Neural progenitor cell (in vitro differentiated cells): ENCODE measurements at places on chromosomes 2 and 18. TPM values are rescaled to one million over a fixed set of nuclear protein-coding genes. Genes with fewer than 3 reads are reported as not detected.

DNA sequence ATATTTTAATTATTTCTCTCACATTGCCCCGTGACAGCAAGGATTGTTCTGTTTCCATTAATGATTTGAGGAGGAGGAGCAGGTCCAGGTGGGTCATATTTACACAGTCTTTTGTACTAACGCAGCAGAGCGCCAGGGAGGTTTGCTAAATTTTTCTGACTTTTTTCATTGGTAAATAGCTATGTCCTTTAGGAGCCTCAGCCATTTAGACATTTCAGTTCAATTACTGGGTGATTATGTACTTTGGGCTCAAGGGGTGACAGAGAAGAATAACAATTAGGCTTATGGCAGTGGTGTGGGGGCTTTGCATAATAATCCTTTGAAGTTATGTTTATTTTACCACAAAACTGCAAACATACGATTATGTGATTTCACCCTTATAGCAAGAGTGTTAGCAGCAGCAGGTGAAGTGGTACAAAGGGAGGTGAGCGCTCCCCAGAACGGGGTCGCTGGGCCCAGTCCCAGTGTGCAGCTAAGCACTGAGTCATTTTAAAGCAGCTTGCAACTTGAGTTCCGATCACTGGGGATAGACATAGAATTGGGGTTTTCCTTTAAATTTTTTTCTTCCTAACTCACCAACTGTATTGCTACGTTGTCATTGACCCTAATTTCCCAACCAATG, 80.3 kb downstream of the TSHZ1 start:
- no peaks in the 10 kb centered on the region for H3K4me1 ChIP-seq
- H3K27ac ChIP-seq: no peak overlapping the region
- H3K27me3 ChIP-seq: no peaks in the 10 kb centered on the region
- no peak overlapping the region for H3K4me3 ChIP-seq
- DNase-seq: no peak
- H3K36me3 ChIP-seq: no peaks in the 10 kb centered on the region

GRCh38 chr2:69694894-69695849, 46.8 kb upstream of the ANXA4 start:
- no peaks in the 10 kb centered on the region for H3K36me3 ChIP-seq
- H3K4me1 ChIP-seq: no peaks in the 10 kb centered on the region
- no peak overlapping the region for H3K4me3 ChIP-seq
- no peaks in the 10 kb centered on the region for H3K27me3 ChIP-seq
- no peak overlapping the region for H3K27ac ChIP-seq

DNA sequence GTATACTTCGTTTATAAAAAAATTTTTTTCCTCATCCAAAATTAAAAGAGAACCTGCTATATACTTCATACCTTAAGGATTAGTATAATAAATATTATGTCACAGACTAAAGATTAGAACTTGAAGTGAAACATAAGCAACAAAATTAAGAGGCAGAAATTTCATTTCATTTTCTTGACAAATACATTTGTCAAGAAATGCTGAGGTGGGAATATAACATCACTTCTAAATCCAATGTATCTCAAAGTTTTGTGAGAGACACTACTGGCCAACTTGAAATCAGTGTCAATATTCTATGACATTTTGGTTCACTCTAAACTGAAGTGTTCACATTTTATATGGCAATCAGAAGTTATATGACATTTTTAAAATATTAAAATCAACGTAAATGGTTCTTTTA, 43.8 kb downstream of the SCRN3 start:
- H3K4me3 ChIP-seq: no peak overlapping the region
- no peaks in the 10 kb centered on the region for H3K27me3 ChIP-seq
- no peak for DNase-seq
- no peaks in the 10 kb centered on the region for H3K36me3 ChIP-seq
- H3K27ac ChIP-seq: no peak overlapping the region

DNA sequence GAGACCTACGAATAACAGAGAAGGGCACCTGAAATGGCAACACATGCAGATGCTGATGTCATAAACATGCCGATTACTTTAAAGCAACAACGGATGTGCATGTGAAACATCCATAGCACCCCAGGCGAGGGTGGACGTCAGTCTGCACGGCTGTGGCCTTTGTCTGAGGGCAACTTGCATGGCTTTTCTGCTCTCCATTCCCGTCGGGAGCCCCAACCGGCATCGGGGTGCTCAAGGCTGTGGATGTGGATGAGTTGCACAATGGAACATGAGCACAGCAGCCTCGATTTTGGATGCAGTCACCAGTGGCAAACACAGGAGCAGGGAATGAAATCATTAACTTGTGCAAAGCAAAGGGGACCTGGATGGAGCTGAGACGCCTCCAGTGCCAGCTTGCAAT, 298.2 kb upstream of the SALL3 start:
- H3K4me1 ChIP-seq: peaks cover 8% of the 10 kb centered on the region
- H3K36me3 ChIP-seq: no peaks in the 10 kb centered on the region
- H3K27ac ChIP-seq: no peak overlapping the region
- DNase-seq: no peak
- no peaks in the 10 kb centered on the region for H3K27me3 ChIP-seq

DNA sequence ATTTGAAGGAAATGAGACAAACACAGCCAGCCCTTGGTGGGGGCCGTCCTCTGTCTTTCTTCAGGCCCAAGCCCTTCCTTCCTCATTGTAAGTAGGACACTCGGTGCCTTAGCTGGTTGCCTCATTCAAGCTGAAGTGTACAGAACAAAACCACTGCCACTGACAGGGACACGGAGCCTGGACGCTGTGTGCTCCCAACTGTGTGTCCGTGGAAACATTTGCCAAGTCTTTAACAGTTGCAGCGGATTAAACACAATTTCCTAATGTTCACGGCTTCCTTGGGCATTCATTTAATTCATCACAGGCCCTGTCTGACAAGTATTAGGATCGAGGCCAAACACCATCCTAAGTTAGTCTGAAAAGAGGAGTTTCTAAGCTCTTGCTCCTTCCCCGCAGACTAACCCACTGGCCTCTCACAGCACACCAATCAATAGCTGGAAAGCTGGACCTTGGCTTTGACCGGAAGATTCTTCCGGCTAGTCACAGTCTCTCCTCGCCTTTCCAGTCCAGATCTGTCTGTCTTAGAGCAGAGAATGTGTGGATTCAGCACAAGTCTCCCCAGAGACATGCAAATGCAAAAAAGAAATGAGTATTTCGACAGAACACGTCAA, 68.7 kb upstream of the ACSL3 start:
- no peak for DNase-seq
- H3K4me3 ChIP-seq: no peak overlapping the region
- H3K27ac ChIP-seq: no peak overlapping the region
- H3K36me3 ChIP-seq: no peaks in the 10 kb centered on the region
- peaks cover 6% of the 10 kb centered on the region for H3K4me1 ChIP-seq
- peaks cover 20% of the 10 kb centered on the region for H3K27me3 ChIP-seq

DNA sequence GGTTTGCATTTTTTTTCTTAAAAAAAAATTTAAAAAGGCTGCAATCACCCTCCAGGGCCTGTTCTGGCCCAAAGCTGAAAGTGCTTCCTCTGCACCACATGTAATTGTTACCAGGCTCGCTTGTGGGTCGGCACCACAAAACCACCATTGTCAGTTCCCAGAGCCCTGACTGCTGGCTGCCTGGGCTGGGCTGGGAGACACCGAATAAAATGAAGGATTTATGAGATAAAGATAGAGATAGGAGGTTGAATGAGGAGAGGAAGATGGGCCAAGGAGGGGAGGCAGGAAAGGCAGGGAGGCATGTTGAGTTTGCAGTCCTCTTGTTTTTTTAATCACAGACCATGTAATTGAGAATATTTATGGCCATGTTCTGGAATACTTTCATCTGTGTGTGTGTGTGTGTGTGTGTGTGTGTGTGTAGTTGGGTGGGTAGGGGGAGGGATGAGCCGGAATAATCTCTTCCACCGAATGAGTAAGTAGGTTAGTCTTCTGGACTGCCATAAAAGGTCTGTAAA, 14.7 kb downstream of the NRP2 start:
- no peak for DNase-seq
- peaks cover 76% of the 10 kb centered on the region for H3K4me1 ChIP-seq
- H3K4me3 ChIP-seq: no peak overlapping the region
- H3K36me3 ChIP-seq: no peaks in the 10 kb centered on the region

DNA sequence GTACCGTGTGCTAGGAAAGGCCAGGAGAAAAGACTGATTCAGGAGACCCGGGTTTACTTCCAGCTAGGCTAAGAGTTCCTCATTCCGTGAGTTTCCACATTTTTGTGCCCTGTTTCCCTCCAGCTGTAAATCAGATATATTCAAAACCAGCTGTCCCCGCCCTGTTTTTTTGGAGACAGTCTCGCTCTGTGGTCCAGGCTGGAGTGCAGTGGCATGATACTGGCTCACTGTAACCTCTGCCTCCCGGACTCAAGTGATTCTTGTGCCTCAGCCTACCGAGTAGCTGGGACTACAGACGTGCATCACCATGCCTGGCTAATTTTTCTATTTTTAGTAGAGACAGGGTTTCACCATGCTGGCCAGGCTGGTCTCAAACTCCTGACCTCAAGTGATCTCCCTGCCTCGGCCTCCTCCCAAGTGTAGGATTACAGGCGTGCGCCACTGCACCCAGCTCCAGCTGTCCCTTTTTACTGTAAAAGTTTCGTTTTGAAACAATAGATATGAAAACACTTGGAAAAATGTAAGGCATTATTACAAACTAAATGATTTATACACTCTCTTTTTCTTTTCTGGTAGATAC, 112.8 kb upstream of the SEC11C start:
- no peak overlapping the region for H3K4me3 ChIP-seq
- H3K27me3 ChIP-seq: no peaks in the 10 kb centered on the region
- no peak for DNase-seq
- H3K36me3 ChIP-seq: no peaks in the 10 kb centered on the region

GRCh38 chr18:3171631-3172030, 48.1 kb downstream of the MYOM1 start:
- H3K4me1 ChIP-seq: no peaks in the 10 kb centered on the region
- no peak overlapping the region for H3K4me3 ChIP-seq
- DNase-seq: no peak
- H3K27ac ChIP-seq: no peak overlapping the region
- no peaks in the 10 kb centered on the region for H3K36me3 ChIP-seq

- no peak for DNase-seq
- no peaks in the 10 kb centered on the region for H3K4me1 ChIP-seq
- H3K36me3 ChIP-seq: no peaks in the 10 kb centered on the region
- H3K27me3 ChIP-seq: no peaks in the 10 kb centered on the region
- H3K27ac ChIP-seq: no peak overlapping the region
These were observed 46.4 kb downstream of the MREG start for GRCh38 chr2:215966951-215967350.

- no peak for DNase-seq
- peaks cover 27% of the 10 kb centered on the region for H3K4me1 ChIP-seq
- no peak overlapping the region for H3K27ac ChIP-seq
- no peaks in the 10 kb centered on the region for H3K36me3 ChIP-seq
- no peaks in the 10 kb centered on the region for H3K27me3 ChIP-seq
- no peak overlapping the region for H3K4me3 ChIP-seq
These were observed 21.2 kb downstream of the SPRED2 start for GRCh38 chr2:65411056-65411795.

GRCh38 chr2:127611076-127611925, 34.7 kb upstream of the GPR17 start:
- no peaks in the 10 kb centered on the region for H3K27me3 ChIP-seq
- no peak overlapping the region for H3K4me3 ChIP-seq
- H3K36me3 ChIP-seq: no peaks in the 10 kb centered on the region
- H3K4me1 ChIP-seq: peaks cover 7% of the 10 kb centered on the region
- no peak for DNase-seq
- H3K27ac ChIP-seq: no peak overlapping the region

GRCh38 chr2:201407265-201407664, 44.0 kb downstream of the TRAK2 start:
- no peaks in the 10 kb centered on the region for H3K36me3 ChIP-seq
- no peak for DNase-seq
- H3K27me3 ChIP-seq: no peaks in the 10 kb centered on the region
- H3K4me1 ChIP-seq: peaks cover 12% of the 10 kb centered on the region
- H3K4me3 ChIP-seq: no peak overlapping the region

DNA sequence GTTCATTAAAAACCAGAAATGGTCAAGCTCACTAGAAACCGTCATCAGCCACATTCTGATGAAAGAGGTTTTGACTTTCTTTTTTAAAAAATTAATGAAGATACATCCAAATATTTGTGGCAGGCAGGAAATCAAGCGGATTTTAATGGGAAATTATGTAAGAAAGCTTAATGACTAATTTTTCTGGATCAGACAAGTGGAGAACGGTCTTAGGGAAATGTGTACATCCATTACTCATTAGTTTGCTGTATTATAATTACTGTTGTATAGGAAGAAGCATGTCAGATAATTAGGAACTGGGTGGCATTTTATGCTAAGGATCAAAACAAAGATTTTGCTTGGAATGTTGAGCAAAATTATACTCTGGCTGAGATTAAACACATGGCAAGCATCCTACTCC, 39.4 kb downstream of the AGAP1 start:
- H3K27ac ChIP-seq: no peak overlapping the region
- H3K4me3 ChIP-seq: no peak overlapping the region
- DNase-seq: no peak
- no peaks in the 10 kb centered on the region for H3K36me3 ChIP-seq
- H3K4me1 ChIP-seq: peaks cover 7% of the 10 kb centered on the region

DNA sequence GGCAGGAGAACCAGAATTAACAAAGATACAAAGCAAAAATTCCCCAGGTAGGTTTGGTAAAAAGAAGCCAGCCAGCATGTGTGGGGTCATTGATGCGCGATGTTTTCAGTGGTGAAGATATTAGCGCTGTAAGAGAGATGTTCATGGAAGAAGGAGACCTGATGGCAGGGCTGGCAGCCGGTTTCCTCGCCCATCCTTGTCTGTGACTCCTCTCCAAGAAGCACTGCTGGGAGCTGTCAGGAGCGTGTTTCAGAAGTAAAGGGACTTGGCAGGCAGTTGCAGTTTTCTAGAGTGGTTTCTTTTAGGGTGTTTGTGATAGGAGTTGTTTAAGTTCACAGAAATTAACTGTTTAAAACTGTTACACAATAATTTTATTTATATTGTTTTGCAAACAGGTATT, 24.6 kb downstream of the TAF1B start:
- no peaks in the 10 kb centered on the region for H3K27me3 ChIP-seq
- no peak for DNase-seq
- H3K4me1 ChIP-seq: no peaks in the 10 kb centered on the region
- no peak overlapping the region for H3K4me3 ChIP-seq
- H3K36me3 ChIP-seq: peaks cover 15% of the 10 kb centered on the region

DNA sequence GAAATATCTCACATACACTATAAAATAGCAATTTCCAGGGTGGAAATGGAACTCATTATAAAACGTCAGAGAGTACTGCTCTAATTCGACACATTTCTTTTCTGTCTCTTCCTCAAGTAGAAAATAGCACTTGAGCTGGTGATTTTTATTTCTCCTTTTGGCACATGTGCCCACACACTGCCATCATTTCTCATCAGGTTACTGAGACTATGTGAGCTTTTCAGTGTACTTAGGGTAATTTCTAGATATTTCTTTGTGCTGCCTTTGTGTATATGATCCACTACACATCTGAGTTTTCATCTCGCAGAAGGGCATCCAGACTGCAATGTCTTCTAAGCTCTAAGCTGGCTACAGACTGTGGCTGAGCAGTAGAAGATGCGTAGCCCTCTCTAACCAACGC, 62.1 kb upstream of the PGAP1 start:
- no peak overlapping the region for H3K27ac ChIP-seq
- H3K4me1 ChIP-seq: peaks cover 60% of the 10 kb centered on the region
- H3K36me3 ChIP-seq: no peaks in the 10 kb centered on the region
- no peak overlapping the region for H3K4me3 ChIP-seq
- no peaks in the 10 kb centered on the region for H3K27me3 ChIP-seq

The SULT1C4 gene
- 9.0 and 11.3 TPM in 2 replicates for total RNA-seq

The IL1RL2 gene
- not detected in 2 replicates for total RNA-seq

The ATP5MC3 gene
- total RNA-seq: 184 and 213 TPM in 2 replicates

The FOXI3 gene
- total RNA-seq: 0.51 and 0.90 TPM in 2 replicates

The OSR1 gene
- not detected in 2 replicates for total RNA-seq

The KCNK3 gene
- not detected in 2 replicates for total RNA-seq

The IL18R1 gene
- total RNA-seq: 0.07 TPM in 1 of 2 replicates, not detected in the other

The TEKT4 gene
- not detected in 2 replicates for total RNA-seq
